Kidney capillary endothelial cell (primary cell): ENCODE measurements at places on chromosomes 11 and 22.

GRCh38 chr22:35883031-35883620 is 145.5 kb downstream of the RBFOX2 start:
- peak; percentile 78 for DNase-seq

DNA sequence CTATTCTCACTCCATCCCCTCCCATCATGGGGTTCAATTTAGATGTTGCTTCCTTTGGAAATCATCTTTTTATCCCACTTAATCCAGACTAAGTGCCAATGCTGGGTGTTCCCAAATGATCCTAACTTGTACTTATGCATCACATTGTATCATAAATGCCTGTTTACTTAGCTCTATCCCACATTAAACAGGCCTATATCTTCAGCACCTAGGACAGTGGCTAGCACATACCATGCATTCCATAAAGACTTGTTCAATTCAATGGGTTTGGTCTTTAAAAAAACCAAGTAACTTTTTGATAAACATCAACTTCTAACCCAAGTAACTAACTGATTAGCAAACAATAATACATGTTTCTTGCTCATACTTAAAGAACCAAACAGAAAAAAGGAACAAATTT is 40.6 kb downstream of the RSF1 start:
- peak; percentile 3 for DNase-seq

DNA sequence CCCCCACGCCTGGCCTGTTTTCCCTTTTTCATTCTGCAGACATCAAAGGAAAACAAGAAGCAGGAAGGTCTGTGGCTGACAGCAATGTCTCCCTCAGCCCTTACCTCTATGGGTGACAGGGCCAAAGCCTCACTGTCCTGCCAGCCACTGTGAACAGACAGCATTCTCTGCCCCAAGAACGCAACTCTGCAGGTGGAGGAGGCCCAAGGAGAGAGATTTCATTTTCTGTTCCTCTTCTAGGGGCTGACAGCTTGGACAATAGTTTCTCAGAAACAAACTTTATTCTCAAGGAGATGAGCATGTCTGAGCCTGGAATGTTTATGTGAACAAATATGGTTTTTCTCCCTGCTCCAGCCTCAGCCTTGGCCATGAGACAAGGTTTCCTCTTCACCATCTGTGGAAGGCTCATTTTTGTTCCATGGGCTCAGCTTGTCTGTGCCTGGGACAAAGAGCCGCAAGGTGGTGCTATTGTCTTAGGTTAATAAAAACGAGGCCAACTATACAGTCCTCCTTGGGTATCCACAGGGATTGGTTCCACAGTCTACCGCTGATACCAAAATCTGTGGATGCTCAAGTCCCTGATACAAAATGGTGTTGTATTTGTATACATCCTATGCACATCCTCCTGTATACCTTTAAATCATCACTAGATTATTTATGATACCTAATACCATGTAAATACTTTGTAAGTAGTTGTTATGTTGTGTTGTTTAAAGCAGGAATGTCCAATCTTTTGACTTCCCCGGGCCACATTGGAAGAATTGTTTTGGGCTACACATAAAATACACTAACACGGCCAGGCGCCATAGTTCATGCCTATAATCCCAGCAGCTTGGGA is 5.8 kb downstream of the PIWIL3 start:
- DNase-seq = no peak

GRCh38 chr11:76025068-76025467 is 181.2 kb downstream of the WNT11 start:
- no peak for DNase-seq

GRCh38 chr11:73236854-73237253 is 18.8 kb downstream of the P2RY2 start:
- DNase-seq = no peak

GRCh38 chr11:46319074-46319453 is 28.2 kb upstream of the DGKZ start:
- DNase-seq = no peak

- no peak for DNase-seq
These were observed 16.0 kb downstream of the FZD4 start for GRCh38 chr11:86938900-86939880.

GRCh38 chr11:94560834-94561233 is 6.3 kb upstream of the PIWIL4 start:
- no peak for DNase-seq

GRCh38 chr22:38163844-38164550 is 17.6 kb downstream of the PLA2G6 start:
- no peak for DNase-seq

DNA sequence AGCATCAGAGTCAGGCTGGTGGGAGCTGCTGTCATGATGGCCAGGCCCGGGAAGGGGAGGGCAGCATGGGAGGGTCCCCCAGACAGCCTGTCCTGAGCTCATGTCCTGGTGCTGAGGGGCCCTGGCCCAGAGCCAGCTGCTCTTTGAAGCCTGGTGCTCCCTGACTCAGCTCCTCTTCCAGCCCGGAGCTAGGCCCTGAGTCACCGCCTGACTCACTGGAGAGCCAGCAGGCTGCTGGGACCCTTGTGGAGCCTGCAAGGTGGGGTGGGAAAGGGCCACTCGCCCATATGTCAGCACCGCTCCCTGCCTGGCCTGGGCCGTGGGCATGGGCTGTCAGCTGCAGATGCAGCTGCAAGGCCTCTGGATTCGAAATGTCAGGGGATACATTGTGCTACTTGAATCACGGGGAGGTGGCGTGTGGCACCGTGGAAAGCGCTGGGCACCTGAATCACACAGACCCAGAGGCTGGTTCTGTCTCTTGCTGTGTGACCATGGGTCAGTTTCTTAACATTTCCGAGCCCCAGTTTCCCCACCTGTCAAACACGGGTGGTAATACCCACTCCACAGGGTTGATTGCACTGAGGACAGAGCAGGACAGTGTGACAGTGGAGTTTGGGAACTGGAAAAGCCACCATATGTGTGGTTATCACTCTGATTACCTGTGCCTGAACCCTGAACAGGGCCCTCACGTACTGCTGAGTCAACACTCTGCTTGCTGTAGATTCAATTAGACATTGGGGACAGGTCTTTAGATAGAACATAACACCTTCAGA is 4.4 kb downstream of the CACNA1I start:
- DNase-seq = peak; percentile 96

DNA sequence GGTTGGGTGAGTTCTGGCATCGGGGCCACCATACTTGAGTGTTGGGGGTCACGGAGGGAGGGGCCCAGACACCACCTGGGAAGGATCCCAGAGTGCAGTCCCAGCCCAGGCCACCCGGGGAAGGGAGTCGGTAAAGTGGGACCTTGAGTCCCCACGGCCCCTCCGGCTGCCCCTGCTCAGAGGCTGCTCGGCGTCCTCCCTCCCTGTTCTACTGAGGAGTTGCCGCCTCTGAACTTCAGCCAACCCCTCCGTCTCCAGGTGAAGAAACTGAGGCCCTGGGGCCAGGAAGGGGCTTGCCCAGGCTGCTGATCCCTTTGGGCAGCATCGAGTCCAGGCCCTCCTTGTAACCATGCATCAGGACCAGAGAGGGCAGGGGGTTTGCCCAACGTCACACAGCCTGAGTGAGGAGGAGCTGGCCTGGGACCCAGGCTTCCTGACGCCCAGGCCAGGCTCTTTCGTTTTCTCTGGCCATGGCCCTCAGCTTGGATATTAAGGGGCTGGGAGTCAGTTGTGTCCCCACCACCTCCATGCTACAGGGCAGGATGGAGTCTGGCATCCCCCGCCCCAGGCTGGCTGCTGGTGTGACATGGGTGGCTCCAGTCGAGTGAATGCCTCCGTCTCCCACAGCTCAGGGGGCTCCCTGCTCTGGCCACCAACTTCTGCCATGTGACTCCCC is 1.3 kb downstream of the PARVG start:
- no peak for DNase-seq

GRCh38 chr11:33829430-33830141 is 55.3 kb upstream of the FBXO3 start:
- peak; percentile 67 for DNase-seq

DNA sequence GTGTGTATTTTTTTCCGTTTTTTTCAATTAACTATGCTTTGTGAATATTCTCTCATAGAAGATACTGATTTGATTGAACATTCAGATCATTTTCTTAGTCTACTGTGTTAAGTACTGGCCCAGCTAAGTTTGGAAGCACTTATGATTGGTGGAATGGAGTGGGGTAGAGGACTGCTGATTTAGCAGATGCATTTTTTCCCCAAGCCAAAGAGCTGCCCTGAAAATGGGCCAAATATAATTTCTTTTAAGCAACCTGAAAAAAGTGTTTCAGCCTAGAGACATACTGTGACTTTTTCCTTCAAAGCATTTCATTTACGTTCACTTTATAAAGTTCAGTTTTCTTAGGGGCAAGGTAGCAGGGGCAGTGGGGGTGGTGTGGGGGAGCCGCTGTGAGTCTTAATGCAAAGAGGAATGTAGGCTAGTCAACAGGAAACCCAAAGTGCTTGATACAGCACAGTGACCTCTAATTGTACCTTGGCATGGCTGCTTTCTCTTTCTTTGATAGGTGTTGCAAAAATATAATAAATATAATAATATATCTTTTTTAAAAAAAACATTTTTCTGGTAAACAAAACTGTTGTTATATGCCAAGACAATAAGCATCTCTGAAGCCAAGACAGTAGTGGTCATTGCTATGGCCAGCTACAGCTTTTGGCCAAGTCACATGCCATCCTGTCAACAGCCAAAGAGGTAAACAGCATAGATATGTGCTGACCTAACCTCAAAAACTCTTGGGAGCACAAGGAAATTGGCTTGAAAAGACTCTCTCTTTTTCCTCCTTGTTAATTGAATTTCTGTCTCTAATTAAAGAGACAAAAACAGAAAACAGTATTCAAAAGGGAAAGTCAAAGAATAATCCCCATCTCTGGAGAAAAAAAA is 58.8 kb downstream of the LIF start:
- no peak for DNase-seq

DNA sequence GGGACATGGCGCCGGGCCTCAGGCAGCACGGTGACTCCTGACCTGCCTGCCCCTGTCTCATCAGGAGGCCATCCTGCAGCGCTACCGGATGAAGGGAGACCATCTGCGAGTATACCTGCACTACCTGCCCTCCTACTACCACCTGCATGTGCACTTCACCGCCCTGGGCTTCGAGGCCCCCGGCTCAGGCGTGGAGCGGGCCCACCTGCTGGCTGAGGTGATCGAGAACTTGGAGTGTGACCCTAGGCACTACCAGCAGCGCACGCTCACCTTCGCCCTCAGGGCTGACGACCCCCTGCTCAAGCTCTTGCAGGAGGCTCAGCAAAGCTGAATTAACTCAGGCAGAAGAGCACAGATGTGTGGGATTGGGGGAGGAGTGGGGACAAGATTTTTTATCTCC is 10.2 kb upstream of the ST3GAL4 start:
- DNase-seq = no peak

DNA sequence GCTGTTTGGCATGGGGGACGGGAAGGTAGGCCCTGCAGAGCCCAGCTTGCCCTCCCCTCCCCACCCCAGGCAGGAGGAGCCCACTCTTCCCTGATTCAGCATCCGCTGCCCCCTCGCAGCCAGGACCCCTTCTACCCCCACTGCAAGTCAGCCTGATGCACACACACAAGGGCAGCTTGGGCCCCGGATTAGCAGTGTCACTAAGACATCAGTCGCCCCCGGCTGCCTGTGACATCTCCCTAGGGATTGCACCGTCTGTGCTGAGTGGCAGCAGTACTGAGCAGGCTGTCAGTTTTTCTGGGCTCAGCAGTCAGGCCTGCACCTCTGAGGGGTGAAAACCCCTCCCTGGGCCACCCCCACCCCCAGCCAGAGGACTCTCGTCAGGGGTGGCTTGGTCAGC is 30.4 kb upstream of the SYT7 start:
- DNase-seq = no peak

- DNase-seq = no peak
These were observed 45.9 kb downstream of the FDX1 start for GRCh38 chr11:110475671-110476070.

DNA sequence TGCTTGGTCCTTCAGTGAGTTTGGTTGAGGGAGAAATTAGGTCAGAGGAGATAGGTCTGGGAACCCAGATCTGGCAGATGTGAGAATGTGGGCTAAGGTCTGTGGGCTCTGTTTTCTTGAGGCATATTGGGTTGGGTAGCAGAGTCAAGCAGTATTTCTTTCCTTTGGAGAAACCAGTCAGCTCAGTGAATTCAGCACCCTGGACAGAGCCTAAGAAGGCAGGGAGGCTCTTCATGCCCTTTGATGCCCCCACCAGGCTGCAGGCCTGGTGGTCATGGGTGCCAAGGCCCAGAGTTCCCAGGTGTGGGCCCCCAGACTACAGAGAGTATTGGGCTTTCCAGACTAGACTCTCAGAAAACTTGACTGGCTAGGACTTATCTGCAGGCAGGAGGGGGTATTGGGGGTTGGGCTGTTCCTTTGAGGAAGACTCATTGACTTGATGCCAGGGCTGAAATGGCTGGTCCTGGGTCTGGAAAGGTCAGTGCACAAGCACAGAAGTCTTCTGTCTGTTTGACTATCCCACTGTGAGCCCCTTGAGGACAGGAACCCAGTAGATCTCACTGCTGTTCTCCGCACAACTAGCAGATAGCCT is 45.3 kb upstream of the NECTIN1 start:
- DNase-seq = peak; percentile 30

GRCh38 chr22:25572708-25573171 is 8.3 kb downstream of the GRK3 start:
- DNase-seq = no peak

- no peak for DNase-seq
These were observed 54.7 kb upstream of the SLC25A1 start for GRCh38 chr22:19233189-19233661.
